Fibroblast of pulmonary artery (primary cell): ENCODE measurements at places on chromosomes 7 and 10.

GRCh38 chr10:113097036-113097435 is 147.0 kb downstream of the TCF7L2 start:
- no peak for DNase-seq

GRCh38 chr7:50615519-50616080 is 50.4 kb upstream of the DDC start:
- no peak for DNase-seq

DNA sequence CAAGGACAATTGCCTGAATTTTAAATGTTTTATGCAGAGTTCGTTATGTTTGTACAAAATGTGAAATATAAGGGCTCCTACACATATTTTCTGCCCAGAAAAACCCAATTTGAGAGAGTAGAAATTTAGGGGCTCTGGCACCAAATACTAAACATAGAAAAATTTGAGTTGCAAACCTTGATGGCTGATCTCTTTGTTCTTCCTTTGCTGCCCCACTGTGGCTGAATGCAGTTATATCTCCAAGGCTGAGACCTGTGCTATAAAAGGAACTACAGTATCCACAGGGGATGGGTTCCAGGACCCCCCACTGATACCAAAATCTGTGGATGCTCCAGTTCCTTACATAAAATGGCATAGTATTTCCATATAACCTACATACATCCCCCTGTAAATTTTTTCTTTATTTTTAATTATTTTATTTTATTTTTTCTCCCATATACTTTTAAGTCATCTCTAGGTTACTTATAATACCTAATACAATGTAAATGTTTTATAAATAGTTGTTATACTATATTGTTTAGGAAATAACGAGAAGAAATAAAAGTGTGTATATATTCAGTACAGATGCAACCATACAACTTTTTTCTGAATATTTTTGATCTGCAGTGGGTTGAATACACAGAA is 22.5 kb downstream of the CFAP43 start:
- peak; percentile 65 for DNase-seq

DNA sequence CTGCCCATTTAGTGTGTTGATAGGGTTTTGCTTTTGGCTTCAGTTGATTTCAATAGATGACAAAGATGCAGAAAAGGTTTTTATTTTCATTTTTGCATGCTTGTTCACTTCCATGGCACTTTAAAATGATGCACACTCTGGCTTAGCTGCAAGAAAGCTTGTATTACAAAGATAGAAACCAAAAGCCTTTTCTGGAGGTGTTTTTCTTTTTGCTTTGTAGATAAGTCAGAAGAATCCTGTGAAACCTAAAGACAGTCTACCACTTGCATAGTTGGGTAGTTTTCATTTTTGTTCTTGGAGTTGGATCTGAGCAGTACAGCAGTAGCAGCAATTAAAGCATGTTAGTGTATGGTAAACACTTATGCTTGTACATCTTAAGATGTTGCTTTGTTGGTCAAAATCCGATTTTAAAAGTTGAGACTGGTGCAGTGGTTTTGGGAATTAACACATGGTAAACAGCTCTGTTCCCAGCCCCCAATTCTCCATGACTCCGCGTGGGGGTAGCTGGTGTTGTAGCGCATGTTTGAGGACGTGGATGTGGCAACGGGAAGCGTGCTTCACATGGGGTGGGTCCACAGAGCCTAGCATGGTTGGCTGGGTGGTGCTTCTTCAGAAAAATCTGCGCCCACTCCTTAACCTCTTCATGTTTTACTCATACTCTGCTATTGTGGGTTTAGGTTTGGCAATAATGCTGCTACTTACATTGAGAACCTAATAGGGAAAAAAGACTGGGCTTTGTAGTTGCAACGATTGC is 19.8 kb downstream of the CCNY start:
- DNase-seq, result no peak

- DNase-seq, result no peak
Observed at GRCh38 chr10:33410096-33410859, 75.8 kb upstream of the NRP1 start.

- DNase-seq, result peak; percentile 55
Observed at GRCh38 chr7:114426824-114427223, 12.2 kb downstream of the FOXP2 start.
